ENCODE measurements at places on chromosomes 2 and 18.
A peak's percentile ranks its signal among the peaks of the same experiment; 100 is the strongest.

- DNase-seq, result peak; percentile 6
These were observed 87.6 kb downstream of the ALPK2 start for GRCh38 chr18:58541146-58541788.

DNA sequence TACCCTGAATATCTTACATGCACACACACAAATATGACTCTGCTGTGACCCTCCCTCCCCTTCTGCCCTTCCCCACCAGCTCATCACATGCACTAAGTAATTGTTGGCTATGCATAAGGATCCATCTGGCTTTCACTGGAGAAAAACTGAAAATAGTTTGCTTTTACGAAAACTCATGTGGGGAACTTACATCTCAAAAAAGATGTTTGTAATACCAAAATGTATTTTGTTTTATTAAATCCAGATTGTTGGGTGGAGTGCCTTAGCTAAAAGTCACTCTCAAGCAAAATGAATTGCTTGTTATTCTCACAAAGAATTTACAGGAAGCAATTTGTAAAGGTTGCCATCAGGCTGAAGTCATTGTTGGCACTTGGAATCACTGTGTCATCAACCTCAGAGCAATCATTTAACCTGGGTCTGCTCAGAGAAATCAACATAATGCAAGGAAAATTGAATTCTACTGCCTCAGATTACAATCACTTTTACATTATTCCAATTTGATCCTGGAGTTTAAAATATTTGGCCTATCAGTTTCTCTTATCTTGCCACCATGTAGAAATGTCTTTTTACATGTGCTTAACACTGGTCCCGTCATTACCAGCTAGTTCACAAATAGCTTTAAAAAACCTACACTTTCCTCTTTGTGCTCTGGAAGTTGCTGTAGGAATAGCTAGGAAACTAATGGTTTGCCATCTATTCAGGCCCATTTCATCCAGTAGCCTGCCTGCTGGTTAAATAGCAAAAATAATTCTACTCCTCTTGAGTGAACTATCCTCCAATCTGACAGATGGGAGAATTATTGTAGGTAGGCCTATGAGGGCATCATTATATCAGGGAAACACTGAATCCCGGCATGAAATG, 90.3 kb upstream of the TMEM17 start:
- DNase-seq, result no peak

GRCh38 chr18:43934322-43934721, 657.0 kb upstream of the SYT4 start:
- DNase-seq, result no peak

- no peak for DNase-seq
These were observed 187.2 kb upstream of the RBBP8 start for GRCh38 chr18:22745966-22746365.

- DNase-seq, result no peak
These were observed 106.1 kb downstream of the TXNL1 start for GRCh38 chr18:56532176-56532840.

GRCh38 chr2:61906186-61906470, 654 bp downstream of the COMMD1 start:
- DNase-seq, result no peak

DNA sequence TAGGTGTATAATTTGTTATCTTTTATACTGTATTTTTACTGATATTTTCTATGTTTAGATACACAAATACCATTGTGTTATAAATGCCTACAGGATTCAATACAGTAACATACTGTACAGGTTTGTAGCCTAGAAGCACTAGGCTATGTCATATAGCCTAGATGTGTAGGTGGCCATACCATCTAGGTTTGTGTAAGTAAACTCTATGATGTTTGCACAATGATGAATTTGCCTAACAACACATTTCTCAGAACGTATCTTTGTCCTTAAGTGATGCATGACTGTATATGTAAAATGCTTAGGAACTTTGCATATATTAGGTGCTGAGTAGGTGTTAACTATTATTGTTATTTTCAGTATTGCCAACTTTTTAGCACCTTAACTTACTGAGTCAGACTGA, 17.3 kb downstream of the UNC80 start:
- no peak for DNase-seq

DNA sequence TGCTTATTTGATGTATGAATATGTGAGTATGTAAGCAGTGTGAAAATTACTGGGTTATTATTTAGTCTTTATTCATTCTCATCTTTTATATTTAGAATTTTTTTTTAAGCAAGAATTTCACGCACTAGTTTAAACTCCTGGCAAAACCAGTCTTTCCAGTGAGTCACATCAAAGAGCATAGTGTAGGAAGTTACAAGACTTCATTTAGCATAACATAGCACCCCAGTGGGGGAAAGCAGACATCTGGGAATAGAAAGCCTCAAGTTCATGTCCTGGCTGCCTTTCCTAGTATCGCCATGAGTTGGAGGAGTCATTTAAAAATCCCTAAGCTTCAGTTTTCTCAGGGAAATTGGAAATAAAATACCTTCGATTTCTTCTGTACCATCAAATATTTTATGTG, 408.3 kb downstream of the NUP35 start:
- DNase-seq, result no peak

DNA sequence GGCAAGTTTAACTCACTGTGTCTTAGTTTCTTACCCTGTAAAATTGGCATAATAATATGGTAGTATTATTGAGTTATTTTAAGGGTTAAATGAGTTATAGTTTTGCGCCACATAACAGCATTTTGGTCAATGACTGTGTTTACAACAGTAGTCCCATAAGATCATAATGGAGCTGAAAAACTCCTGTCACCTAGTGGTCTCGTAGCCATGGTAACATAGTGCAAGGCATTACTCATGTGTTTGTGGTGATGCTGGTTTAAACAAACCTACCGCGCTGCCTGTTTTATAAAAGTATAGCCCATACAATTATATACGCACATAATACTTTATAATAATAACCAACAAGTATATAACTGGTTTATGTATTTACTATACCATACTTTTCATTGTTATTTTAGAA, 15.8 kb downstream of the UNC80 start:
- DNase-seq, result no peak

- no peak for DNase-seq
These were observed 250.8 kb upstream of the OSR1 start for GRCh38 chr2:19609266-19609665.

- DNase-seq, result no peak
These were observed 19.2 kb upstream of the AP1S3 start for GRCh38 chr2:223856584-223856983.

DNA sequence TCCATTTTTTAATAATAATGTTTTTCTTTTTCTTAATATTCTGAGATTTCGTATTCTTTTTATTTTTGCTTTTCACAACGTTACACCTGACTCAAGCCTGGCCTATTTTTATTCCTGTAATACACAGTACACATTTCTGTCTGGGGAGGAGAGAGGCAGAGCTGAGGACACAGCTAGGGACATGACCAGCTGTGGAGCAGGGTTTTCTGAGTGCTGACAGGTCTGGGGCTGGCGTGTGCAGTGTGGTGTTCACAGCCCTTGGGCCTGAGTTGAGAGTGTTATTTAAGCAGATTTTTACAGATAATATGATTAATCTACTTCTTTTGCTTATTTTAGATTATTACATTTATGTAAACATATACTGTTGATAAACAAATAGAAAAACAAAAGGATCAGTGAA, 55.9 kb downstream of the ZAP70 start:
- no peak for DNase-seq

DNA sequence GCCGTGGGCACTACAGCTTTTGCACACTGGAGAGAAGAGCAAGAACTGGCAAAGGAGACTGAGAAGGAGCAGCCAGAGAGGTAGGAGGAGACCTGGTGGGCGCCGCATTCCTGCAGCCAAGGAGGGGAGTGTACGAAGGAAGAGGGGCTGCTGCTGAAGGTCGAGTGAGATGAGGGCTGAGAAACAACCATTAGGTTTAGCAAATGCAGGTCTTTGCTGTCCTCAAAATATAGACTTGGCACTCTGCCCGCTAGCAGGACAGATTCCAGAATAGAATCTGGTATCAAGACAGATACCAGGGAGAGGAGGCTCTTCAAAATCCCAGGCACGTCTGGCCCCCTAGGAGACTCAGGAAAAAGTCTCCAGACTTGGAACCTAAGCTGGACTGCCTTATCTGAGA, 83.0 kb downstream of the TGOLN2 start:
- DNase-seq, result no peak

GRCh38 chr18:77316008-77316407, 66.4 kb downstream of the GALR1 start:
- DNase-seq, result peak; percentile 10

All from cerebellar cortex (tissue), 1 donor.